ENCODE measurements at places on chromosomes 7 and 10.
A peak's percentile ranks its signal among the peaks of the same experiment; 100 is the strongest.

DNA sequence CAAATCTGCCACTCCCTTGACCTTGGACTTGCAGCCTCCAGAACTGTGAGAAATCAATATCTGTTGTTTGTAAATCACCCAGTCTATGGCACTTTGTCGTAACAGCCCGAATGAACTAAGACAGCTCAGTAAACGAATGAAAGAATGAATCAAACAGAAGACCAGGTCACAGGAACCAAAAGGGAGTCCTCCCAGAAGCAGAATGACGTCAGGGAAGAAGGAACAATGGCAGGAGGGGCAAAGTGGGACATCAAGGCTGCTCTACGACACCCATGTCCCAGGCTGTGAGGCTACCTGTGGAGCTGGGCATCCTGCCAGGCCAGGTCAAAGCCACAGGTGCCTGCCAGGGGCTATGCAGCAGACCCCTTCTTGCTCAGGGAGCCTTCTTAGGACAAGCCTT lies 267.2 kb upstream of the PFKP start:
- DNase-seq = no peak

- DNase-seq = no peak
Observed at GRCh38 chr7:36929791-36930190, 205.5 kb upstream of the AOAH start.

DNA sequence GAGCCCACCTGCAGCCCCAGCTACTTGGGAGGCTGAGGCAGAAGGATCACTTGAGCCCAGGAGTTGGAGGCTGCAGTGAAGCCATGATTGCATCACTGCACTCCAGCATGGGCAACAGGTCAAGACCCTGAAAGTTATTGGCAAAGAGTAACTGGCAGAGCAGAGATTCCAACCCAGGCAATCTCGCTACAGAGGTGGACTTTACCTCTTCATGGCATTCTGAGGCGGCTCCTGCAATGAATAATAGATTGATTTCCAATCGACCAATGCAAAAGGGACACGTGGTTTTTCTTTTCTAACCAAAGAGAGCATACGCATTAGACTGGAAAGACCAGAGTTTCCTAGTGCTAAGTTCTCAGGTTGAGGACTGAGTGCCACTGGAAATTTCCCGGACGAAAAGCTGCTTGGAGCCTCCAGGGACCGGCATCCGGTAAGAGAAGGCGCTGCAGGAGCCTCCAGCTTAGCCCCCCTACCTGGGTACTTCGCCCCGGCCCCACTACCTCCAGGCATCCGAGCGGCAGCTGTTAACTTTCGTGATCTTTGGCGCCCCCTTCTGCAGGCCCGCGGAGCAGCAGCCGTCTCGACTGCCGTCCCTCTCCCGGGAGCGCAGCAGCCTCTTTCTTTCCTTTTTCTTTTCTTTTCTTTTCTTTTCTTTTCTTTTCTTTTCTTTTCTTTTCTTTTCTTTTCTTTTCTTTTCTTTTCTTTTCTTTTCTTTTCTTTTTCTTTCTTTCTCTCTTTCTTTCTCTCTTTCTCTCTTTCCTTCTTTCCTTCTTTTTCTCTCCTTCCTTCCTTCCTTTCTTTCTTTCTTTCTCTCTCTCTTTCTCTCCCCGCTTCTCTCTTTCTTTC lies 4.1 kb downstream of the MBLAC1 start:
- DNase-seq = peak; percentile 24

- no peak for DNase-seq
Observed at GRCh38 chr10:48707472-48707871, 22.8 kb downstream of the WDFY4 start.

- DNase-seq = no peak
Observed at GRCh38 chr7:140903741-140904480, 20.8 kb downstream of the BRAF start.

GRCh38 chr10:98957801-98958200 lies 277.9 kb downstream of the HPSE2 start:
- no peak for DNase-seq

DNA sequence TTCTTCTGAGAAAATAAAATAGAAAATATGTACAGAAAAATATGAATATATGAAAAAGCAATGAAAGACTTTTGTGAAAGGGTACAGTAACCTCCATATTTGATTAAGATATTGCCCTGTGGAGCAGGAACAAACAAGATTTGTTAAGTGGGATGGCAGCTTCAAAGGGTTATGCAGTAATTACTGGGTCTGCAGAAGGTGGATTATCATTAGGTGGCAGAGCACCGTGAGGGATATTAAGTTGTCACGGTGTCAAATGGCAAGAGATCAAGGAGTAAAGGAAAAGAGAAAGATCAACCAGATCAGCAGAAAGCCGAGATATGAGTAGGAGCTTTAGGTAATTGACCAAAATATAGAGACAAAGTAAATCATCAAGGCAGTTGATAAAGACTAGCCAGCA lies 44.1 kb downstream of the DGKB start:
- no peak for DNase-seq

DNA sequence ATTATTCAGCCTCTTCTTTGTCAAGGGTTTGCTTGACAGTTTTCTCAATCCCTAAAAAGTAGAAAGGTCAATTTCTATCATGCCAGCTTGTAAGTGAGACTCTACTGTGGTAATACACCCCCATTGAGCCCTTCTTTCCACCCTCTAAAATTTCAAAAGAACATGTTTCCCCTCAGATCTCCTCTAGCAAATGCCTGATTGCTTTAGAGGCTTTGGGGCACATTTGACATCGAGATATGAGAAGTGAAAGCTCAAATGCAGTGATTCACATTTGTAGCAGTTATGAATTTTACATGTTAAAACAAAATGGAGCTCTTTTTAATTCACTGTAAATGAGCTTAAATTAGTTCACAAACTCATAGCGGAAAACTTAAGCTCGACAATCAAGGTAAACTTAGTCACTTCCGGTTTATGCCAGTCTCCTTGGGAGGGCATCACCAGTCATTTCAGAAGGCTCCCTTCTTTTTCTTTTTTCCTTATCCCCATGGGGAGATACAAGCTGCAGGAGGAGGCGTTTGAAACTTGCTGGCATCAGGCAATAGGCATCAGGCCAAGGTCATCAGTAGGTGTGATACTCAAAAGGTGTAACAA lies 55.3 kb upstream of the ADO start:
- DNase-seq = no peak

GRCh38 chr7:25196132-25196896 lies 32.0 kb downstream of the NPVF start:
- no peak for DNase-seq

- no peak for DNase-seq
Observed at GRCh38 chr7:148161776-148162175, 428.8 kb upstream of the C7orf33 start.

DNA sequence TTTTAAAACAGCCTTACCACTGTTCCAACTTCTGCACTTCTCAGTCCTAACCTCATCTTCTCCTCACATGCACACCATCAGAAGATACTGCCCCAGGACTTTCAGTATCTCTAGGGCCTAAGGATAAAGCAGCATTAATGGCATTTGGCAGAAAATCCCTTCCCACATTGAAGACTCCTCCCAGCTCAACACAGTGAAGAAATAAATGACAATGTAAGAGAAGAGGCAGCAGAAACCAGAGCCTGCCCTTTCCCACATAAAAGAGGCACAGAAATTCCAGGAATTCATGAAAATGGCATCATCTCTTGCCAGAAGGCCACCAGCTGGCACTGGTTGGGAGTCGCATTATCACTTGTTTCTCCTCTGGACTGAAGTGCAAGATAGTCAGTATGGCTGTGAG lies 3.7 kb downstream of the GCC1 start:
- DNase-seq = no peak

- DNase-seq = no peak
Observed at GRCh38 chr10:27949528-27950241, 49.2 kb downstream of the ODAD2 start.

DNA sequence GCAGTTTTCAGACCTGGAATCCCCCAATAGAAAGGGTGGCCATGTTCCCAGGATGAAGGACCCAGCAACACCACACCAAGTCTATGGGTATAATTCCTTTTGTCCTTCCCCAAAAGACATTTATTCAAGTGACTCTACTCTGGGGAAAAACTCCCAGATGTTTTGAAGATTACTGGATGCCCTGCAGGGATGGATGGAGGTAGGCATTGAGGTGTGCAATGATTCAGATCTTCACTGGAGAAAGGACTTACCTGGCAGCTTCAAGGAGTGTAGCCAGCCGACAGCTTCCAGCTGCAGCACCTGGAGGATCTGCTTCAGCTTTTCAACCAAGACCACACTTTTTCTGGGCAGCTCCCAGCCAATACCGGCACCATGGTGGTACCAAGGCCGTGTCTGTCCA lies 172.0 kb downstream of the BAMBI start:
- no peak for DNase-seq

DNA sequence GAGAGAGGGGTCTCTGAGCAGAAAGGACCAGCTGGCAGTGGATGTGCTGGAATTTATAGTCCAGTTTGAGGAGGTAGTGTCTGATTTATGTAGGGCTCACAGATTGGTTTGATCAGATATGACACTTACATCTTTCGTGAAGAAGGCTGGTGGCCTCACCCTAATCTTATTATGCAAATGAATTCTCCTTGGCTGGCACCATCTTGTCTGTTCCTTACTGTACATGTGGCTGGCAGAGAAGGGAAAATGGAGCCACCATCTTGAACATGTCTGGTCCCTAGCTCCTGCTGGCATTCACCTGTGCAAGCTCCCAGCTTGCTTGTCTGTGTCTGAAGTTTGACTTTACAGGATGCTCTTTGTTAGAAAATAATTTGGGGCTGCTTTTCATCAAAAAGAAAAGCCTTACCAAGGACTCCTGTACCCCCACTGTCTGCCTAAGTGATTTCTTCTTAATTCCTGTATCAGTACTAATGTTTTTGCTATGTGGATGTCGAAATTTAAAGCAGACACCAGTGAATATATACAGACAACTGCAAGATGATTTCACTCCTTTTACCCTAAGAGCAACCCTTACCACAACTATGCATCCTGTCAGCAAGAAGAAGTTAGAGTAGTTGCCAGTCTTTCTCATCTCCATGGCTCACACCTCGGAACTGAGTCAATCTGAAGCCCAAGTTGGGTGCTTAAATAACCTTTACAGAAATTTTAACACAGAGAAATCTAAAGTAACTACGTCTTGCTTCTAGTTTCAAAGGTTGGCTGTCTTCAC lies 322.0 kb upstream of the SEMA3D start:
- DNase-seq = no peak

- peak; percentile 3 for DNase-seq
Observed at GRCh38 chr10:120396228-120396627, 60.8 kb upstream of the PLPP4 start.

- no peak for DNase-seq
Observed at GRCh38 chr7:607938-608337, 88.3 kb upstream of the PDGFA start.

DNA sequence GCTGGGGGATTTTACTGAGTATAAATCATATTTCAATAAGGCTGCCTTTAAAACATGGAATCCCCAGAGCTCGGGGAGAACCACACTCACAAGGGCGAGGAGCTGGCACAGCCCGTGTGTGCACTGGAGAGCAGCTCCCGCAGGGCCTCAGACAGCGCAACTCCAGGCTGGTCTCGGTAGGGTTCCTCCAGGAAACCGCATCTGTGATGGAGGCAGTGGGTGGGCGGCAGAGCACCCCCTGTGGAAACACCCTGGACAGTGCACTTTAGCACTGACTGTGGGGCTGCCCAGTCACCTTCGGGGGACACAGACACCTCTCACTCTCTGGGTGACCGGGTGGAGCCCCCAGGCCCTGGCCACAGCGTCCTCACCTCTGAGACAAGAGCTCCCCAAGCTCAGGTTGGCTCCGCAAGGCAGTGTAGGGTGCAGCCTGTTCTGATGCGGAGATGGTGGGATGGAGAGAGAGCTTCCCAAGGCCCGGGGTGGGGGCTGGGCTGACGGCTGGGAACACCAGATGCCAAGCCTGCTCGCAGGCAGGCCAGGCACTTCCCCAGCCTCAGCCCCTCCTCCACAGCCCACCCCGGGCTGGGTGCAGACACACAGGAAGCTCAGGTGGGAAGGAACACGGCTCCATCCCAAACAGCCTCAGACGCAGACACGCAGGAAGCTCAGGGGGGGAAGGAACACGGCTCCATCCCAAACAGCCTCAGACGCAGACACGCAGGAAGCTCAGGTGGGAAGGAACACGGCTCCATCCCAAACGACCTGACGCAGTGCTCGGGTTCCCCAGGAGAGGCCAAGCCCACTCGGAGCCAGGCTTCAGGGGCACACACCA lies 224.4 kb downstream of the MAD1L1 start:
- no peak for DNase-seq

DNA sequence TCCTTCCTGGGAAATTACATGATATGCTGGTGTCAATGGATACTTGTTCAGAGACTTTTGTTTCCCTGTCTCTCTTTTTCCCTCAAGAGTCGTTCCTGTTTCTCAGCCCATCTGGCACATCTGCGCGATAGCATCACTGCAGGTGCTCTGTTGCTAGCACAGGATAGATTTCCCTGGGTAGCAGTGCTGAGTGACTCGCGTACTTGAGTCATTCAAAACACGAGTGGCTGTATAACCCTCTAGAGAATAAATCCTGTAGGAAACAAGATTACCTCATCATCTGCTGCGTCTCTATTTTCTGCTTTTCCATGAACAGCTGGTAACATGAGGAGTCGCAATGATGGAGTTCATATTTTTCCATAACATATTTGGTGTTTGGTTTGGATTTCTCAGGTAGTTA lies 452.0 kb upstream of the FZD8 start:
- no peak for DNase-seq

DNA sequence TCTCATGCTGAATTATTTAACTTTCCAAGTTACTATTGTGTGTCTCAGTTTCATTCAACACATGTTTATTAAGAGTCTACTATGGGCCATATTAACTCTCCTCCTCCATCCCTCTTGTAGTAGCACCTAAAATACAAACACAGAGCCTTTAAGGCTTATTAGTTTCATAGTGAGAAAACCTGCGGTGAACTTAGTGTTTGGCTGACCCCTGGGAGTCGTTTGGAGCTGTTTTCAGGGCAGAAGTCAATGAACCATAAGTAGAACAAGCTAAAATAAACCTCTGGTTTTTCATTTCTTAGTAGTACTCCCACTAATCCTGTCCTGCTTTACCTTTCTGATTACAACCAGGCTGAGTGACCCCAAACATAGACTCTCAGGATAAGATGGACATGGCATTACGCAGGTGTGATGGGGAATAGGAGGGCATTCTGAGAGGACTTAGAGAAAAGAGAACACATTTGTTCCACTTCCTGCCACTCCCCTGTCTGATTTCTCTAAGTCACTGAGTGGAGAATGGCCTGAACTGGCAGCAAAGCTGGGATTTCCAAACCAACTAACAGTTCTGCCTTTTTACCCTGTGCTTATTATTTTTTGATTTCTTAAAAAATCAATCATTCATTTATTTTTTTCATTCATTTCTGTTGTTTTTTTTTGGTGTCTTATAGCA lies 74.5 kb downstream of the LRMDA start:
- DNase-seq = no peak

GRCh38 chr10:116418389-116418788 lies 9.3 kb upstream of the PNLIPRP3 start:
- DNase-seq = no peak

All from NCI-H510A (cell line).